Amygdala (tissue), 56 donors: ENCODE measurements at places on chromosomes 6 and 20.

DNA sequence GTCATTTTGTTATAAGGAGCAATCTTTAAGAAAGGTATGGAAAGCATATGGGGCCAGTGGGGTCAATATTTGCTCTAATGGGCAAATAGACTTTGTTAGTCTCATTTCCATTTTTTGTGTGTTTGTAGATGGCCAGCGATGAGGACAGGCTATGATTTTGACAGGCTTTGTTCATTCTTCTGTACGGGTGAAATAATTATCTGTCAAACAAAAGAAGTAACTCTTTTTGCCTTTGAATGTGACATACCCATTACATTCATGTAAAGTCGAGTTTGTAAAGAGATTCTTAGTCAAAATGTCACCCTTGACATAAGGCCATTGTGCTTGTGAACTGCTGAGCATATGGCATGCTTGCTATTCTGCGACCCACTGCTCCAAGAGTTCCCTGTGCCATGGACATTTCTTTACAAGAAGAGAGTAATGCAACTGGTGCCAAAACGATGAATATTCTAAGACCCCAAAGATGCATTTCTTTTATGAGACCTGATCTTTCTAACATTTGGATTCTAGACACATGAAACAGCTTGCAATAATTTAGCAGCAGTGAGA is 38.2 kb upstream of the JAG1 start:
- DNase-seq = no peak

DNA sequence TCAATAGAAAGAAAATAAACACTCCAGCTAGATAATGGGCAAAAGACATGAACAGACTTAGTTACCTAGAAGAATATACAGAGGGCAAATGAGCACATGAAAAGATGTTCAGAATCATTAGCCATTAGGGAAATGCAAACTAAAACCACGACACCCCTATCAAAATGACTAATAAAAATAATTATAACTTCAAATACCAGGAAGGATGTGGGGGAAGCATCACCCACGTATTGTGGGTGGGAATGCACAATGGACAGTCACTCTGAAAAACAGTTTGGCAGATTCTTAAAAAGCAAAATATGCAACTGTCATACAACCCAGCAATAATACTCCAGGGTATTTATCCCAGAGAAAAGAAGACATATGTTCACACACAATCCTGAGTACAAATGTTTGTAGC is 92.6 kb downstream of the DLL1 start:
- DNase-seq = no peak

DNA sequence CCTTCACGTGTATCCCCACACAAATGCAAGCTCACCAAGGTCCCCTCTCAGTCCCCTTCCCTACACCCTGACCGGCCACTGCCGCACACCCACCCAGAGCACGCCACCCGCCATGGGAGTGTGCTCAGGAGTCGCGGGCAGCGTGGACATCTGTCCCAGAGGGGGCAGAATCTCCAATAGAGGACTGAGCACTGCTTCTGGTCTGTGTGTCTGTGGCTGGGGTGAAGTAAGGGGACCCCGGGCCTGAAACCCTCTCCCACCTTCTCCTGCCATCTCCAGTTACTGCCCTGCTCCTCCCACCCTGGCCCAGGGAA is 8.3 kb downstream of the MYL9 start:
- DNase-seq = no peak

GRCh38 chr6:93304505-93304904 is 114.9 kb downstream of the EPHA7 start:
- DNase-seq = no peak

DNA sequence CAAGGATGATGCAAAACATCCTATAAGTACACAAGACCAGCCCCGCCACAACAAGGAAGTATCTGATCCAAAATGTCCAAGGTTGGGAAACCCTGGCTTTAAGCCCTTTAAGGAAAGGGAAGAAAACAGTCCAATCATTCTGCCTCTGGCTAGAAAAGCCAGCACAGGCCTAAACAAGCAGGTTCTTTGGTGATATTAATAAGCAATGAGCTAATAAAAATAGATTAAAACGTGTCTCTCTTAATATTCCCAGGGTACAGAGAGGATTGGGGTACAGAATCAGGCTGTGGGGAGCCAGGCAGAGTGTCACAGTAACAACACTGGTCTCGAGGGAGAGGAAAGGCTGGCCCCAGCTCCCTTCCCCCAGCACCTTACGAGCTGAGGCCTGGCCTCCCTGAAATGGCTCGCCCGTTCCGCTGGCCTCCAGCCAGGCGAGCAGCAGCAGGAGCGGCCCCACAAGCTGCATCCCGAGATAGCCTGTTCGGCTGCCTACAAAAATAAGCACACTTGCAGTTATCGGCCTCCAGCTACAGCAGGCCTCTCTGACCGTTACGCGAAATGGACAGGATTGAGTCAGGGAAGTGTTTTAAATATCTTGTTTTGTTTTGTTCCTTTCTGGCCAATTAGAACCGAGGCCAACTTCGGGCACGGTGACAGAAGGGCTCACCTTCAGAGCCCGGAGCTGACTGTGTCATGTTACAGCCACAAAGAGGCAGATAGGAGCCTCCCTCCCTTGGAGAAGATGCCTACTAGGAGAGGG is 4.0 kb upstream of the ZMYND8 start:
- peak; percentile 66 for DNase-seq
